Suprapubic skin (tissue), 4 donors: ENCODE measurements at places on chromosomes 7 and 10.

GRCh38 chr7:65731562-65732035 is 141.3 kb upstream of the VKORC1L1 start:
- DNase-seq, result no peak

GRCh38 chr10:81920213-81920829 is 45.3 kb downstream of the NRG3 start:
- no peak for DNase-seq

DNA sequence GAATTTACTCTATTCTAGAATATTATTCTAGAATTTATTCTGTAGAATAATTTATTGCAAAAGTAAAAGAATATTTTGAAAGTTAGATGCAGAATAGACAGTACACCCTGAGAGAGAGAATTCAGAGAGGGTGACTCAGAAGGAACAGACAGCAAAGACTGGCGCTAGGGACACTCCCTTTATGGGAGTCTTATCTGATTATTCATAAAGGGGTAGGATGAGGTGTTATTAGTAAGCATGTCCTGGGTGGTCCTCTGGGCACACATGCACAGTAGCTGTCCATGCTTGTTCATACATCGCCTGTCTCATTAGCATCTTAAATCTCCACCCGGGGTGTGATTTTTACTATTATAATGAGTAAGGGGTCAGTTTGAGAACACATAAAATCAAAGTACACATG is 100.1 kb downstream of the XPNPEP1 start:
- no peak for DNase-seq

- no peak for DNase-seq
These were observed 198.3 kb downstream of the BAMBI start for GRCh38 chr10:28875549-28876081.

DNA sequence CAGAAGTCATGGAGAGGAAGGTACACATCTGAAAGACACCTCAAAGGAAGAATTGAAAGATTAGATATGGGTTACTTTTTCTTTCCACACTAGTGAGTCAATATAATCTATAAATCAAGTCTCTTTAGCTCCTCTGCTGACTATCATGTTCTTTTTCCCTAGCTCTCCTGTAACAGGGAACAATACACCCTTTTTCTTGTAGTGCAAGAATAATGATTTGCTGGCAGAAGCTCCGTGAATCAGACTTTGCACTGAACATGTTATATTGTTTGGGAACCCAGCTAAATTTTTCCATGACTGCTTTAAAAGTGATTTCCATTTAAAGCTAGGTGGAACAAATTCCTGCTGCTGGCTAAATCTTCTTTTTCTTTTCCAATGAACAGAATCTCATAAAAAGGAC is 756.6 kb upstream of the C7orf33 start:
- no peak for DNase-seq

GRCh38 chr7:121582258-121582657 is 186.2 kb upstream of the FAM3C start:
- DNase-seq, result no peak

DNA sequence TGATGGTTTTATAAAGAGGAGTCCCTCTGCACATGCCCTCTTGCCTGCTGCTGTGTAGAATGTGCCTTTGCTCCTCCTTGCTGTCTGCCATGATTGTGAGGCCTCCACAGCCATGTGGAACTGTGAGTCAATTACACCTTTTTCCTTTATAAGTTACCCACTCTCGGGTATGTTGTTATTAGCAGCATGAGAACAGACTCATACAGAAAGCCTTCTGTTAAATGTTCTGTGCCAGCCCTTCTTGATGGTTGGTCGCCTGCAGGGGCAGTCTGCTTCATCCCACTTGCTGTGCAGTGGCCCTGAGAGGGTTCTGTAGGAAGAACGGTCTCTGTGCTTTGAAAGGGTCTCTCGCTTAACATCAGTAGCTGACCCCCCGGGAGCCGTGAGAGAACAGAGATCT is 248.9 kb upstream of the IGFBP3 start:
- no peak for DNase-seq

- DNase-seq, result no peak
These were observed 1.4 kb downstream of the ETV1 start for GRCh38 chr7:13988065-13988464.

DNA sequence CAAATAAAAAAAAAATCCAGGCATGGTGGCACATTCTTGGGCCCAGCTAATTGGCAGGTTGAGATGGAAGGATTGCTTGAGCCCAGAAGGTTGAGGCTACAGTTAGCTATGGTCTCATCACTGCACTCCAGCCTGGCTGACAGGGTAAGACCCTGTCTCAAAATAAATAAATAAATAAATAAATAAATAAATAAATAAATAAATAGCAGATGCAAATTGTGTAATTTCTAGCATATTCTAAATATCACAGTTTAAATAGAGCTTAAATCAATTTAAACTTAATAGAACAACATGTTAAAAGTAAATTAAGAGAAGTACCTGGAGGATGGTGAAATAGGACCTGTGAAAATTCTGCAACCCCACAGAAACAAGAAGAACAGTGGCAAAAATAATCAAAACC is 290.5 kb downstream of the TFEC start:
- DNase-seq, result no peak
